ENCODE measurements at places on chromosomes 13 and 19.

- DNase-seq, result no peak
These were observed 512 bp downstream of the LRRC8E start for GRCh38 chr19:7888826-7889217.

GRCh38 chr19:33287438-33287837 is 14.9 kb downstream of the CEBPA start:
- DNase-seq, result no peak

GRCh38 chr13:103275081-103275480 is 208.9 kb upstream of the SLC10A2 start:
- no peak for DNase-seq

GRCh38 chr13:66128201-66128600 is 1101.9 kb downstream of the PCDH9 start:
- DNase-seq, result no peak

DNA sequence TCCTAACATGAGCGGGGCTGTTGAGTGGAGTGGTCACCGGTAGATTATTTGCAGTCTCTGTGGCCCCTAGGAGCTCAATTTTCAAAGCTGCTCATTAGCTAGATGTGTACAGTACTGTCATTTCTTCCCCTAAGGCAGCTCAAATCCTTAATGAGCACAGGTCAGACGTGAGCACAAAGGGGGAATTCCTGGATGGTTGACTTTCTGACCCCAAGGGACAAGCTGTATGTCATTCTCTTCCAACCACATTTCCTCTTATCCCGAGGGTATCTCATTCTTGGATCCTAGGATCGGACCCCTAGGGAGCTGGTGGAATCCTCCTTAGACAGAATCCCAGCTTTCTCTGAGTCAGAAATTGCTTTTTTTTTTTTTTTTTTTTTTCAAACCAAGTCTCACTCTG is 5.7 kb upstream of the OR7G3 start:
- DNase-seq, result no peak

GRCh38 chr13:44989941-44990340 is 603 bp downstream of the GPALPP1 start:
- DNase-seq, result no peak

- DNase-seq, result no peak
These were observed 72.2 kb downstream of the UFM1 start for GRCh38 chr13:38421590-38422560.

- DNase-seq, result peak; percentile 55
These were observed 1198.3 kb downstream of the OLFM4 start for GRCh38 chr13:54226876-54227275.

GRCh38 chr13:101144808-101145419 is 271.4 kb downstream of the NALCN start:
- peak; percentile 74 for DNase-seq

- no peak for DNase-seq
These were observed 10.7 kb upstream of the DHDH start for GRCh38 chr19:48922548-48923490.

DNA sequence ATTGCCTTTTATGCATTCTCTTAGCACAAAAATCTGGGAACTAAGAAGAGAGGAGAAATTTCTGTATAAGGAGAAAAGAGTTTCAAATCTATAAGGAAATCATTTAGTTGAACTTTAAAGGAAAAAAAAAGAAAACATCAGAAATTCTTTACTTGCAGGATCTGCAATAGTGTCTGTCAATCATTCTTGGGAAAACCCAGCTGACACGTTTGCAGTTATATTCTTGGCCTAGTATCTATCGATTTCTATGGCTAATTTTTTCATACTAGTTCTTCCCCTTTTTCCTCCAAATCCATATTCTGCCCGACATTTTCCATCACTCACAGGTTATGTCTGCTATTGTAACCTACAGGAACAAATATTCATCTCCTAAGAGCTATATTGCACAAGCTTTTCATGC is 160.7 kb downstream of the ABCC4 start:
- DNase-seq, result no peak

GRCh38 chr19:44745341-44745831 is 3.1 kb upstream of the BCL3 start:
- no peak for DNase-seq

DNA sequence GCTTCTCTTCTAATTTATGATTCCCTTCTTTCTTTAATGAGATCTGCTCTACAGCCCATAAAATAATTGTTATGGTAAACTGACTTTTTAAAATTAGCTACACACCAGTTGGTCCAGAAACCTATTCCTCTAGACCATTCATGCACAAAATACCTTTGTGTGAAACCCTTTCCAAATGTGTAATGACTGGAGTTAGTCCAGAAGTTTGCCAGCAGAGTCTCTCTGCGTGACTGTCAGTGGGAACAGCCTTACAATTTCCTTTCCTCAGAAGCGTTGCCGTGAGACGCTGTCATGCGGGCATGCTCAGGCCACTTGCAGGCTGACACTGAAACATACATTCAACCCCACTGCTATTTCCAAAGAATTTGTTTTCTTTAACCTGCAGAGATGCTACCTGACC is 965.2 kb downstream of the PCDH9 start:
- DNase-seq, result no peak

- DNase-seq, result no peak
These were observed 3.4 kb upstream of the ZNF333 start for GRCh38 chr19:14686411-14686810.

- DNase-seq, result peak; percentile 68
These were observed 19.4 kb downstream of the CEACAM21 start for GRCh38 chr19:41595258-41595889.

GRCh38 chr19:46954993-46955812 is 64.4 kb upstream of the NPAS1 start:
- DNase-seq, result no peak

GRCh38 chr19:27746691-27747380 is 1466.1 kb downstream of the UQCRFS1 start:
- no peak for DNase-seq

DNA sequence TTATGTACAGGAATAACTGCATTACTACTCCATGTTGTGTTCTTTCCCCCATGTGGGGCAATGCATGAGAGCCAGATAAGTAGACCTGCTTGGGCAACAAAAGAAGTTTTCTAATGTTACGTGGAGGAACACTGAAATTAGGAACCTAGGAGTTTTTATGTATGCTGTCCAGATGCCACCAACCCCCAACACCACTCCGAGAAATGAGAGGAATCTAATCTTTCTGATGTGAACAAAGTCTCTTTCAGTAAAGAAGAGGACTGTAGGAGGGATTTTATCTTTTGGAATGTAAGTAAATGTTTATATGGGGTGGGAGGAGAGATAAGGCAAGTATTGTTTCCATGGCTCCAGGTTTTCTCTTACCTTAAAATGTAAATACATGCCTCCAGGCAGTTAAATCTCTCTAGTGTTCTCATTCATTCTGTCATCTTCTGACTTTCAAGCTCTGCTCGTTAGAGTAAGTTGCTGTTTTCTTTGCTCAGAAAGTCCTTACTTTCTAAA is 820.6 kb downstream of the PCDH17 start:
- no peak for DNase-seq

GRCh38 chr19:57664269-57665127 is 4.2 kb upstream of the ZSCAN4 start:
- DNase-seq, result peak; percentile 9

DNA sequence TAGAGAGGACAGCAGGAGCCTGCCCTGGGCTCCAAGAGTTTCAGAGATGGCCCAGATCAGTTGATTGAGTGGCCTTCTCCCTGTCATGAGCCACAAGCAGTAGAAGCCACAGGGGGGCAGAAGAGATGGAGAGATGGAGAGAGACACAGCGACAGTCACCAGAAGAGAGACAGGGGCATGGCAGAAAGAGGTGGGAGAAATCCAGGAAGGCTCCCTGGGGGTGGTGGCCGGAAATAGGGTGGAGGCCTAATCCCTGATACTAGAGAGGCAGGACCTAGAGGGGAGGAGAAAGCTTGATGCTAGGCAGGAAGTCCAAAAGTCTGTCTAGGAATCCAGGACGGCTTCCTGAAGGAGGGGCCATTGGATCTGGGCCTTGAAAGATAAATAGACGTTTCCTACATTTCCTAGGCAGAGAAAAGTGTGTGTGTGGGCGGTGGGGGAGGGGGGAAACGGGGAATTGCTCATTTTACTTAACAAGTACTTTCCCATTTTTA is 9.6 kb upstream of the TPM4 start:
- DNase-seq, result peak; percentile 39

DNA sequence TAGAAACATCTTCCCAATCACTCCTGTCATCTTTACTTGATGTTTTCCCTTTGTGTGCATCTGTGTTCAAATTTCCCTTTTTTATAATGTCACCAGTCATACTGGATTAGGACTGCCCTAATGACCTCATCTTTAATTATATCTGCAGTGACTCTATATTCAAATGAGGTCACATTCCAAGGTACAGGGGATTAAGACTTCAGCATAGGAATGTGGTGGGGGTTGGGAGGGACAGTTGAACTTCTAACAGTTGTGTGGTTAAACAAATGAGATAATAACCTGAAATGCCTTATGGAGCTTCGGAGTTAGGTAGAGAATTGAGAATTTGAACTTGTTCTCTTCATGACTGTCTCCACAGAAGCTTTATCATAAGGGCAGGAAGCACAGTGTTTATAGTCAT is 23.0 kb downstream of the PAN3 start:
- no peak for DNase-seq

DNA sequence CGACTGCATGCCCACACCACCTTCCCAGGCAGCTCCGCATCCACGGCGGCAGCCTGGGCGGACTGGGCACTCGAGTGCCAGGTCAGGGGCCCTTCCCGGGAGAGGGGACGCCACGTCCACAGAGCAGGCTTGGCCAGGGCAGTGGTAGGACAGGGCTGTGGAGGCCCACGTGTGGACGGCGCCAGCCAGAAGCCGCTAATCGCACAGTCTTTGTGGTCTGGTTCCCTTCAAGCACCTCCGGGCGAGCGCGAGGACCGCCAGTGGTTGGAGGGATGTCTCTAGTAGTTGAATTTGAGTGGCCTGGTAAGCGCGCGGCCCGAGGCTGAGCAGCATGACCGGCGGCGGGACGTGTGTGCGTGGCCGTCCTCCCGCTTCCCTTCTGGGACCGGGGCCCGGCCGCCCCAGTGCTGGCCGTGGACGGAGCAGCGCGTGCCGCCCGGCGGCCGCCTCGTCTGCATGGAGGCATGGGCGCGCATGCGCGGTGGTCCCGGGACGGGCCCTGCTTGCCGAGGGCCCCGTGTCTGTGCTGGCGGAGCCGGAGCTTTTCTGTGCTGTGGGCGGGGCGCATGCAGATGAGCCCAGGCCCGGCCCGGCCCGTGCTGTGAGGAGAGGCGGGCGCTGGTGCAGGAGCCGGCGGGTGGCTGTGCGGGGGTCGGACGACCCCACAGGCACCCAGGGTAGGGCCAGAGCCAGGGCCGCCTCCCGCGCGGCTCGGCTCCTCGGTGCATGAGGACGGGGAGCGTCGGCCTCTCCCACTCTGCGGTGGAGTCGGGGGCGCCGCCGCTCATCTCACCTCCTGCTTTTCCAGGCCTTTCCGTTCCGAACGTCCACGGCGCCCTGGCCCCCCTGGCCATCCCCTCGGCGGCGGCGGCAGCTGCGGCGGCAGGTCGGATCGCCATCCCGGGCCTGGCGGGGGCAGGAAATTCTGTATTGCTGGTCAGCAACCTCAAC is 8.6 kb downstream of the PTBP1 start:
- no peak for DNase-seq

DNA sequence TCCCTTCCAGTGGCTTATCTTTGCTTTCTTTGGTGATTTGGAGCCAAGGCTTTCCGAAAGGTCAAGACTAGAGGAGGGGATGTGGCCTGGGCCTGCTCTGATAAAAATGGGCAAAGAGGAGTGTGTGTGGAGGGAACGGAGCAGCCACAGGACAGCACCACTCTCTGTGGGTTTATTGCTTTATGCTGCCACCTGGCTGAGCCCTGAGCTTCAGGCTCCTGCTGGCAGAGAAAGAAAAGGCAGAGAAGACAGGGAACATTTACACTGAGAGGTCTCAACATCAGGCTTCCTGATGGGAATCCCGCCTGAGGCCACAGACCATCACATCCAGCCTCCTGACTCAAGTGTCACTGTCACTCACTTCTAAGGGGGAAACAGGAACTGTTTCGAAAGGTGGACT is 9.2 kb upstream of the GSX1 start:
- peak; percentile 9 for DNase-seq

DNA sequence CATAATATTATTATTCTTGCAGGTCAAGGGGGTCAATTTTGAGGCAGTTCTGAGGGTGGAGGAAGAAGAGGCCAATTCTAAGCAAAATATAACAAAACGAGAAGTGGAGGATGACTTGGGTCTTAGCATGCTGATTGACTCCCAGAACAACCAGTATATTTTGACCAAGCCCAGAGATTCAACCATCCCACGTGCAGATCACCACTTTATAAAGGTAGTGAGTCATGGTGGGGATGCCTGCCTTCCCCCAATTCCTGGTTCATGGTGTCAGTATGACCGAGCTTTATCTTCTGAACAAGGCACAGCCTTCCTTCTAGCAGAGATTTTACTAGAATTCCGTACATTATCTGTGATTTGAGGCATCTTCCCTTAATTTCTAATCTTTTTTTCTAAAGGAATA is 9.4 kb upstream of the DCUN1D2 start:
- DNase-seq, result no peak

GRCh38 chr13:80989241-80989640 is 648.3 kb upstream of the SPRY2 start:
- peak; percentile 30 for DNase-seq

DNA sequence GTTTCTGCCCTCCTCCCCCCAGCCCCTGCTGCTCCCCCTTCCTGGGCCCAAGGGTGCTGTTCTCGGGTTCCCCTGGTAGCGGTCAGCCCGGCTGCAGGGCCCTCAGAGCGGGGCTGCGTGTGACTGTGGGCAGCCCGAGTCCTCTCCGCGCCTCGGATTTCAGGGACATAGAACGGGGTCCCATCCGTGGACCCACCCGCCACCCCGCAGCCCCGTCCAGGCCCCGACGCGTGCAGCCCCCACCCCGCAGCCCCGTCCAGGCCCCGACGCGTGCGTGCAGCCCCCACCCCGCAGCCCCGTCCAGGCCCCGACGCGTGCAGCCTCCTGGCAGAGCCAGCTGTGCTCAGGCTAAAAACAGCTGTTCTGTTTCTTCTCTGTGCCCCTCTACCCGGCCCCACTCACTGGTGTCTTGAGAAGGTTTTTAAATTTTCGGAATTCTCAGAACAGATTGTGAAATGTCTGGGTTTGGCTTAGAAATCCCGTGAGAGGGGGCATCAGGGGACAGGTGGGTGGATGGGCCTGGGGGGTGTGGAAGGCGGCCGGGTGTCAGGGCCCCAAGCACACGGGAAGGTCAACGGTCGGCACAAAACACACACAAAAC is 5.5 kb upstream of the PRTN3 start:
- DNase-seq, result no peak

DNA sequence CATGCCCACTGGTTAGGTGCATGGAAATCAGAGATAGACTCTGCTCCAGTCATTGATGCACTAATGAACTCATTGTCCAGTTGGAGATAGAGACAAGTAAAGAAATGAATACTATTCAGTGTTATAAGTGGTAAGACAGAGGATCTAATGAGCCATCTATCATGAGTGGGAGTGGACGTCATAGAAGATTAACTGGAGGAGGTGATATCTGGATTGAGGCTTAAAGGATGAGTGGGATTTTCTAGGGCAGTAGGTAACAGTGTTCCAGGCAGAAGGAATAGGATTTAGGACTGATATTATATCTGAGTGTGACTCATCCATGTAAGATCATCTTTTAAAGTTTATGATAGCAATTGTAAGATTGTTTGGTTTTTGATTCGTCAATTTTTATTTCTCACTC is 152.2 kb upstream of the CSNK1A1L start:
- DNase-seq, result no peak
